GF-D8 (cell line): ENCODE measurements at places on chromosomes 13 and 19.

DNA sequence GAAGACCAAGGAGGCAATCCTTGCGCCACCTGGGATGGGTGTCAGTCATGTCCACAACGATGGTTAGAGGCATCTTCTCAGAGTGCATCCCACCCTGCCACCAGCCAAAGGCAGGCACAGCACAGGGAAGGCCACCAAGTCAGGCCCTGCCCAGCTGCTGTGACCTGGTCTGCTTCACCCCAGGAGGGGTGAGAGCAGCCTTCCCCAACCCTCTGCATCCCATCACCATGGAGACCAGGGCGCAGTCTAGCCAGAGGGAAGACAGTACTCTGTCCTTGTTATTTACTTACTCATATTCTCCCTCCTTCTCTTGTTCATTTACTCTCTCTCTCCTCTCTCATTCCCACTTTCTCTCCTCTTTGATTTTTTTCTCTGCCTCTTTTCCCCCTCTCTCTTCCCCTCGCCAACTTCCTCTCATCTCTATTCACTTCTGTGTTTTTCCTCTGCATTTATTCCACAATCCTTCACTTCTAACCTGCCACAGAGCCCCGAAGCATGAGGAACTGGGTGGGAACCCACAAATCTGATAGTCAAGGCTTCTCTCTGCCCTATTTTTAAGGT, 749.4 kb downstream of the UQCRFS1 start:
- no peak for DNase-seq

GRCh38 chr13:96431044-96431581, 341.2 kb downstream of the HS6ST3 start:
- DNase-seq, result no peak

DNA sequence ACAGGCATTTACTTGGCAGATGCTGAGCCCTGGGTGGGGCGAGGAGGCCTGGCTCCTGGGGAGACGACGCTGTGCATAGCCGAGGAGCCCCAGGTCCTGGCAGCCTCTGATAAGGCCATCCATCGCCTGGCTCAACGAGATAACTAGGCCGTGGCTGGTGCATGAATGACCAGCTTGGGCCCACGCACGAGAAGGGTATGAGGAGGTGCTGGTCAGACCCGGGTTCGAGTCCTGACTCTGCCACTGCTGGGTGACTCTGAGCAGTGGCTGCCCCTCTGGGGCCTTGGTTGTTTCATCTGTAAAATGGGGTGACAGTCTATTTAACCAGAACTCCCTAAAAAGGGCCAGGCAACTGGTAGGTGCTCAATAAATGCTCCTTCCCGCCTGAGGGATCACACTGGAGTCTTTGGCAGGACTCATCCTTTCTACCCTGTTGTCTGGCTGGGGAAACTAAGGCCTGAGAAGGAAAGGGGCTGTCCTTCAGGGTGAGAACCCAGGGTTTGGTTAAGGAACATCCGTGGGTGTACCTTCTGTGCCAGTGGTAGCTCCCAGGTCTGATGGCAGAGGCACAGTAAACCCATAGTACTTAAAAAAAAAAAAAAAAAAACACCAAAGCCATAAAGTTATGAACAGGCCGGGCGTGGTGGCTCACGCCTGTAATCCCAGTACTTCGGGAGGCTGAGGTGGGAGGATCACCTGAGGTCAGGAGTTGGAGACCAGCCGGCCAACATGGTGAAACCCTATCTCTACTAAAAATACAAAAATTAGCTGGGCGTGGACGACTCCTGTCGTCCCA, 8.1 kb upstream of the ARRDC2 start:
- DNase-seq, result no peak

GRCh38 chr19:41218615-41219507, at the start of gene AXL:
Gene AXL, plus strand, starts transcription at chr19:41219223. Its CDS starts 170 bp downstream, at chr19:41219393.
- DNase-seq, result no peak

- DNase-seq, result no peak
Measured at GRCh38 chr13:55516610-55517009, 1624.1 kb upstream of the PRR20A start.

GRCh38 chr13:77016251-77016812, 10.6 kb downstream of the FBXL3 start:
- no peak for DNase-seq

DNA sequence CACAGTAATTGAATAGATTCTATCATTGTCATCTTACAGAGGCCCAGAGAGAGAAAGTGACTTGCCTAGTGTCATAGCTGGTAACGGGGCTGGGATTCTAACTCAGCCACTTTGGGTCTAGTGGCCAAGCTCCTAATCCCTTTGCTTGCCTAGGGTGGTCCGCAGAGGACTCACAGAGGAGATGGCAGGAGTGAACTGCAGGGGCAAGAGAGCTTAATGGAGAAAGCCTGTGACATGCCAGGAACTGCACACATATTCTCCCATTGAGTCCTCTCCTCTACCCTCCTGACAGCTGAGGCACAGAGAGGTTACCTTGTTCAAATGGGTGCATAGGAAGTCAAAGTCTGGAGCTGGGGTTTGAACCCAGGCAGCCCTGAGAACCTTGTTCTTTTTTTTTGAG, 2.7 kb downstream of the LSR start:
- no peak for DNase-seq

- DNase-seq, result no peak
Measured at GRCh38 chr13:46145135-46145534, 36.8 kb downstream of the LCP1 start.

GRCh38 chr13:25065974-25066770, 29.8 kb upstream of the PABPC3 start:
- DNase-seq, result no peak

- no peak for DNase-seq
Measured at GRCh38 chr19:21824679-21825078, 11.3 kb downstream of the ZNF43 start.
